ENCODE measurements at places on chromosomes 16 and 17. TPM values are rescaled to one million over a fixed set of nuclear protein-coding genes. Genes with fewer than 3 reads are reported as not detected.

- no peak for DNase-seq
Measured at GRCh38 chr16:11012841-11013240, 68.5 kb downstream of the CLEC16A start.

GRCh38 chr16:82643936-82644630 is 17.3 kb downstream of the CDH13 start:
- DNase-seq, result no peak

DNA sequence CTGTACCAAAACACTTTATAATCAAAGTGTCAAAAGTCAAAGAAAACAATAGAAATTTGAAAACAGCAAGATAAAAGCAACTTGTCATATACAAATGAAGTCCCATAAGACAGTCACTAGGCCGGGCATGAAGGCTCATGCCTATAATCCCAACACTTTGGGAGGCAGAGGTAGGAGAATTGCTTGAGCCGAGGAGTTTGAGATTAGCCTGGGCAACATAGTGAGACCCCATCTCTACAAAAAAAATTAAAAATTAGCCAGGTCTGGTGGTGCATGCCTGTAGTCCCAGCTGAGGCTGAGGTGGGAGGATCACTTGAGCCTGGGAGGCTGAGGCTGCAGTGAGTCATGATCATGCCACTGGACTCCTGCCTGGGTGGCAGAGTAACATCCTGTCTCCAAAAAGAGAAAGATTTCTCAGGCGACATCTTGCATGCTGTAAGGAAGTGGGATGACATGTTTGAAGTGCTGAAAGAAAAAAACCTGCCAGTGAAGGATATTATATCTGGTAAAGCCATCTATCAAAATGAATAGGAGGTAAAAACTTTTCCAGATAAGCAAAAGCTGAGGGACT is 98.7 kb upstream of the NACA2 start:
- DNase-seq, result no peak

GRCh38 chr16:79716645-79717332 is 116.3 kb upstream of the MAF start:
- DNase-seq, result no peak

CCL17 gene
- total RNA-seq, result 0.40 TPM

GRCh38 chr16:85562093-85562786 is 50.9 kb upstream of the GSE1 start:
- no peak for DNase-seq

DNA sequence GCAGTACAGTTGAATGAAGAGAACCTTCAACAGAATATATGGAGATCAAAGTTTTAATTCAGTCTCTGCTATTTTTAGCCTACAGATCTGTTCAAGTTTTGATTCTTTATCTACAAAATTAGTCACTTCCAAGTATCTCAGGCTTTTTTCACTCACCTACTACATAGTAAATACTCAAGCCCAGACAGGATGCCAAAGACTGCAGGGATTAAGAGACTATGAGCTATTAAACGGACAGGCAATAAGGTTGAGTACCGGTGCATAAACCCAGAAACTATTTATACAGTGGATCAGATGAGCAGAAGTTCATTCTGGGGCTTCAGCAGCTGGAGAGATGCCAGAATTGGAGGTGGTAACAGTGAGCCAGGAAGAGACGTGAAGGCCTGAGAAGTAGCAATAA is 18.7 kb upstream of the OR3A1 start:
- no peak for DNase-seq

KCNJ18 gene
- not detected for total RNA-seq

MT1F gene
- total RNA-seq, result 19.6 TPM

- no peak for DNase-seq
Measured at GRCh38 chr17:42883802-42884558, 16.6 kb upstream of the G6PC1 start.

GRCh38 chr17:20263595-20263994 is 203.7 kb downstream of the LGALS9B start:
- no peak for DNase-seq

CLDN7 gene
- not detected for total RNA-seq

DNA sequence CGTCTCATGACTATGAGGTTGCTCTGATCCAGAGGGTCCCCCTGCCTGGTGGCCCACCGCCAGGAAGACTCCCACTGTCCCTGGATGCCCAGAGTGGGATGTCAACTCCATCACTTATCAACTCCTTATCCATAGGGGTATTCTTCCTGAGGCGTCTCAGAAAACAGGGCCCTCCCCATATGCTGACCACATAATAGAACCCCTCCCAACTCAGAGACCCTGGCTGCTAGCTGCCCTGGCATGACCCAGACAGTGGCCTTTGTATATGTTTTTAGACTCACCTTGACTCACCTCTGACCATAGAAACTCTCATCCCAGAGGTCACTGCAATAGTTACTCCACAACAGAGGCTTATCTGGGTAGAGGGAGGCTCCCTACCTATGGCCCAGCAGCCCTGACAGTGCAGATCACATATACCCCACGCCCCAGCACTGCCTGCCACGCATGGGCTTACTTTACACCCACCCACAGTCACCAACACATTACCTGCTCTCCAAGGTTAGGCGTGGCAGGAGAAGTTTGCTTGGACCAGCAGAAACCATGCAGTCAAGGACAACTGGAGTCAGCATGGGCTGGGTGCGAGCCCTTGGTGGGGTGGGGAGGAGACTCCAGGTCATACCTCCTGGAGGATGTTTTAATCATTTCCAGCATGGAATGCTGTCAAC is 2.3 kb upstream of the G6PC1 start:
- DNase-seq, result no peak

TUBB3 gene
- total RNA-seq, result 1.1 TPM

- no peak for DNase-seq
Measured at GRCh38 chr16:89322321-89323119, 105.0 kb downstream of the ZNF778 start.

GPATCH8 gene
- 46.1 TPM for total RNA-seq

- no peak for DNase-seq
Measured at GRCh38 chr16:53105565-53105964, 50.8 kb downstream of the CHD9 start.

GRCh38 chr16:72072514-72073342 is 9.7 kb downstream of the HPR start:
- no peak for DNase-seq

GRCh38 chr16:73956587-73957494 is 339.8 kb upstream of the PSMD7 start:
- peak; percentile 31 for DNase-seq

SLC5A11 gene
- total RNA-seq, result not detected

GRCh38 chr16:82037251-82037650 is 2.2 kb downstream of the HSD17B2 start:
- DNase-seq, result no peak

- DNase-seq, result no peak
Measured at GRCh38 chr17:77441940-77442339, 301.2 kb downstream of the SEC14L1 start.

- DNase-seq, result peak; percentile 10
Measured at GRCh38 chr16:18983565-18984434, at the start of gene TMC7. TSS of gene TMC7 (plus strand) at chr16:18983934. CDS start at chr16:18984064, 130 bp downstream.

CCL3 gene
- 4.1 TPM for total RNA-seq

GRCh38 chr16:86027373-86028126 is 128.6 kb downstream of the IRF8 start:
- DNase-seq, result no peak

TNP2 gene
- not detected for total RNA-seq

- no peak for DNase-seq
Measured at GRCh38 chr16:66164581-66165247, 201.8 kb upstream of the CDH5 start.

DNA sequence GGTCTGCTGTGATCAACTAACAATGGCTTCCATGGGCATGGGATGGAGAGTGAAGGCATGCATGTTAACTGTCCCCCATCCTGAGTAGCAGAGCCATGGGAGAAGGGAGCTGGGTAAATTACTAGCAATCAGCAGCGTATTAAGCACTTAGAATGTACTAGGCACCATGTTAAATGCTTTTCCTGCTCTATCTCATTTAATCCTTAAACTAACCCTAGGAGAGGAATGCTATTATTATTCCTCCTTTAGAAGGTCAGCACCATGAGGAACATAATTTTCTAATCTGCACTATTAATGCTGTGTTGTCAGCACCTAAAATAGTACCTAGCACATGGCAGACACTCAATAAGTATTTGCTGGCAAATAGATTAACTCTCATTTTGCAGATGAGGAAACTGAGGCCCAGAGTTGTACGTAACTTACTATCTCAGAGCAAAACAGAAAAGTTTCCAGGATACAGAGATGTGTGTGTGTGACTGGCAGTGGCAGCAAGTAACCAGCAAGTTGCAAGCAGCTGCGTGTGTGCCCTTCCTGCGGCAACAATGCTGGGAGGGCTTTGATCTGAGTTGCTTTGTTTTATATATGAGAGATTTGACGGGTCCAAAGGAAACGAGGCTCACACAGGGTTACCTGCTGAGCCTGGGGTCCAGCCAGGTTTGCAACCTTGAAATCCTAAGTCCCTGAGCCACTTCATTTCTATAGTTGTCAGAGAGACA is 6.5 kb upstream of the KLHL36 start:
- DNase-seq, result peak; percentile 37

DNA sequence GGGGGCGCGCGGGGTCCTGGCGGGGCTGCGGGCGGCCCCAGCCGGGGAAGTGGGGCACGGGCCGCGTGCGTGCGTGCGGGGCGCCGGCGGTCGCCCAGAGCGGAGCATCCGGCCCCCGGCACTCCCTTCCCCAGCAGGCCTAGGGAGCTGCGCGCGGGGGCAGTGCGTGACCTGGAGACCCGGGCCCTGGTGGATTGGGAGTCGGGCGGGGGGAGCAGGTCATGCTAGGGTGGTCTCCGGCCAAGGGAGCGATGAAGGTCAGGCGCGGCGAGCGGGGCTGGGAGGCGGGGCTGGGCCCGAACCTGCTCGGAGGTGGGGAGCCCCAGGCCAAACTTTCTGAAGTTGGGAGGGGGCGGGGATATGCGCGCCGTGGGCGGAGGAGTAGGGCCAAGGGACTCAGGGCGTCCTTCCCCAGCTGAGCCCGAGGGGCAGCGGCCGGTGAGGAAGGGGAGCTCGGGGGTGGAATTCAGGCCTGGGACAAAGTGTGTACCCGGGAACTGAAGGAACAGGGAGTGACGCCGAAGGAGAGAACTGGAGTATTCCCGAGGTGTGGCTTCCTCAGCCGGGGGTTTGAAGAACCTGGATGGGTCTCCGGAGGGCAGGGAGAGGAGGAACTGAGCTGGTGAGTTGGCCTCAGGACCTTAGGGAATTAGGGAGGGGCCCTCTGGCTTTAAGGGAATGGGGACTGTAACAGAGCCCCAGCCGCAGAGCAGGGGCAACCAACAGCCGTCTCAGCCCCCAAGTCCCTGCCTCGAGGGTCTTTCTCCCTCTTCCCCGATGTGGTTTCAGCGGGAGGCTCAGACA is 589 bp downstream of the XYLT2 start:
- peak; percentile 47 for DNase-seq

DNA sequence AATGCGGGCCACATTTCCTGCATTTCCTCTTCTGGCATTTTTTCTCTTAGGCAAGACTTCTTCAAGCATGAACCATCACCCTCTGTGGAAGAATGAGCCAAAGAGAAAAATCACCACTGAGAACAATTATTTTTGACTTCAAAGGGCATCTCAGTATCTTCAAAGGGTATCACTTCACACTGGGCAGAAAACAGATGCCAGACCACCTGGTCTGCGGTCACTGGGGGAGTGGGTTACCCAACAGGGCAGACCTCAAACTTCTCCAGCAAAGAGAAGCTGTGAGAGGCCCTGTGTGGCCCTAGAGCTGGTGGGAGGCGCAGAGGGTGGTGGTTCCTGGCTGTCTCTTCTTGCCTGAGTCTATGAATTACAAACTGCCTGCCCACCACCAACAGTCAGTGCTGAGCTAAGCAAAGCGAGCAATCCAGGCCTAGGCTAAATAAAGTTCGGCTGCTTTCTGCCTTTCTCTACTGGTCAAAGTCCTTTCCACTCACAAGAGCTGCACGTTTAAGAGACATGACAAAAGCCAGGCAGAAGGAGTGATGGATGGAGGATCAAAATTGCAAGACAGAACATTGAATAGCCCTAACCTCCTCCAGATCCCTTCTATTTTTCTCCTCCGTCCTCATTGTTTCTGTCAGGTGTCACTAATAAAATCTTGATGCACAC is 602.7 kb upstream of the CDH5 start:
- no peak for DNase-seq

GRCh38 chr16:180681-181564 is 664 bp downstream of the HBQ1 start:
- peak; percentile 86 for DNase-seq

DDX5 gene
- 797 TPM for total RNA-seq

GRCh38 chr16:31186176-31186575 is 6.2 kb downstream of the FUS start:
- peak; percentile 34 for DNase-seq

DNA sequence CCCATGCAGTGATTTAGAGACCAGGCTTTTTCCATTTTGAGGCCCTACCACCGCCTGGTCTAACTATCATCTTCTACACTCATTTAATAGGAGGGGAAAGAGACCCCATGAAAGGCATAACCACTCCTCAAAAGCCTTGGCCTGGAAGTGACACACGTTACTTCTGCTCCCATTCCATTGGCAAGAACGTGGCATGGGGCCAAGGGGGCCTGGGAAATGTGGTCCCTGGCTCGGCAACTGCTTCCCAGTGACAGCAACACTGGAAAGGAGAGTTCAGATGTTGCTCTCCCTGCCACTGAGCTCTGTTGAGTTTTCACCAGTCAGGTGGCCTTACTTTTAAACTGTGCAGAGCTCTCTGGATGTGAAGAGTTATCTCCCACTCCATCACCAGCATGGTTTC is 45.2 kb upstream of the MAP3K14 start:
- DNase-seq, result no peak

DNA sequence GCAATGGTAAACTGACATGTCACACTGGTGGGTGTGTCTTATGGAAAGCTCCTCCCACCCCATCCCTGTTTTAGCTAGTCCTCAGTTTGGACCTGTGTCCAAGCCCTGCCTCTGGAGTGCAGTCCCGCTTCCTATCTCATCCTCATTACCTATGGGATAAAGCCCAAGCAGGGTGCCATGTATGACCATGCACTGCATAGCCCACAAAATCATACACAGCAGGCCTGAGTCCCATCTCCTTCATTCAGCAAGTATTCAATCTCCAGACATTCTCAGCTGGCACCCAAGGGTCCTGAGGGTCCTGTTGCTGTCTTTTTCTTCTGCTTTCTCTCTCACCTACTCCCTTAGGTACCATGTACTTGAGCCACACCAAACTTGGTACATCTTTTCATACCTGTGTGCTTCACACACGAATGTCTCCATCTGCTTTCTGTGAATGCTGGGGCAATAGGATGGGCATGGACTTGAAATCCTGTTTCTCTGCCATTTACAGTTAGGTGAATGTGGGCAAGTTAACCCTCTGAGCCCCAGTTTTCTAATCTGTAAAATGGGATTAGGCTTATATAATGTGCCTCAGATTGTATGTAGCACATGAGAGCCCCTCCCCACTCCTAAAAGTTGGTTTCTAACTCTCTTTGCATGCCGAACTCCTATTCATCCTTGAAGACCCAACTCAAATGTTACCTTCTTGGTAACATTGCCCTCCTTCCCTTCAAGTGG is 28.5 kb downstream of the TNS4 start:
- DNase-seq, result no peak

DRC7 gene
- total RNA-seq, result not detected
